Activated T-cell treated with anti-CD3 and anti-CD28 coated beads, Interleukin-2, amount 50 U/mL, for 48 hours (primary cell): ENCODE measurements at places on chromosomes 16 and 17.

DNA sequence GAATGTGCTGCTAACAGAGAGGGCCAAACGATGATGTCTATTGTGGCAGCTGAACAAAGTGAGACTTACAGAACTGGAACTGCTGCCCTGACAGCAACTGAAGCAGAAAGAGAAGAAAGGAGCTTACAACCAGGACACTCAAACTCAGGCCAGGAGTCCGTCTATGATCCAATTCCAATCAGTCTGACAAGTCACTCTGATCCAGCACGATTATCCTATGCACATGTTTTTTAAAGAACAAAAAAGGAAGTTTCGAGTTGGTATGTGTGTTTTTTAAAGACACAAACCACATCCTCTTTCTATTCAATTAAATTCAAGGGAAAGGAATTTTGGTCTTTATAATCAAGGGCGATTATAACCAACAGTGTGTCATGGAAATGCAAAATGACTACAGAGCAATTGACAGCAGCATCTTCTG lies 42.4 kb upstream of the MTMR4 start:
- no peak for DNase-seq

GRCh38 chr17:73974536-73974935 lies 228.9 kb upstream of the RPL38 start:
- DNase-seq: no peak

DNA sequence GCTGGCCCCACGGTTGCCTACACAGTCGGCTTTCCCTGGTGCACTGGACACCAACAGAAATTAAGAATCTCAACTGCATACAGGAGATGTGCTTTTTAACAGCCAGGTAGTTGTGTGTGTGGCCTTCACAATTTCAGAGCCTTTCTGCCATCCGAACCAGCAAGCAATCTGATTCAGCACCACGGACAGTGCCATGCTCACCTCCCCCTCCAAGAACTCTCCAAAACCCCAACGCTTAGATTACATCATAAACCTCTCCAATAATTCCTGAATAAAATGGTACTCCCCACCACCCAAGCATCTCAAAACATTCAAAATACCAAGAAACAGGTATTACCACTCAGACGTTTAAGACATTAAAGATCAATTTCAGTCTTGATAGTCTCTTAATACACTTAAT lies 31.8 kb downstream of the USP7 start:
- DNase-seq: no peak

DNA sequence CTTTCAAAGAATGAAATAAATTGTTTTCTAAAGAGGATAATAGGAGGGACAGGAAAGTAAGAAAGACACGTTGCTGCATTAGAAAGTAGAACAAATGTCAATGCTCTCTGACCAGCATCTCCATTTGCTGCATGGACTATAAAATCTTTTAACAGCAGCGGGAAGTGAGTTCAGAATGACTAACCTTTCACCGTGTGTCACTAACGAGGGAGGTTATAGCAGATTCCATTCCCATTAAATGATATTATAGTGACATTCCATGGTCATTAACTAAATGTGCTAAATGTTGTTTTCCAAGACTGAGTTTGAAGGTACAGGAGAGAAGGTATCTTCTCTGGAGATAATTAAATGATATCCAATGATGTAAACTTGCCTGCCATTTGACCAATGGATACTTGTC lies 127.1 kb upstream of the HS3ST3A1 start:
- DNase-seq: no peak

DNA sequence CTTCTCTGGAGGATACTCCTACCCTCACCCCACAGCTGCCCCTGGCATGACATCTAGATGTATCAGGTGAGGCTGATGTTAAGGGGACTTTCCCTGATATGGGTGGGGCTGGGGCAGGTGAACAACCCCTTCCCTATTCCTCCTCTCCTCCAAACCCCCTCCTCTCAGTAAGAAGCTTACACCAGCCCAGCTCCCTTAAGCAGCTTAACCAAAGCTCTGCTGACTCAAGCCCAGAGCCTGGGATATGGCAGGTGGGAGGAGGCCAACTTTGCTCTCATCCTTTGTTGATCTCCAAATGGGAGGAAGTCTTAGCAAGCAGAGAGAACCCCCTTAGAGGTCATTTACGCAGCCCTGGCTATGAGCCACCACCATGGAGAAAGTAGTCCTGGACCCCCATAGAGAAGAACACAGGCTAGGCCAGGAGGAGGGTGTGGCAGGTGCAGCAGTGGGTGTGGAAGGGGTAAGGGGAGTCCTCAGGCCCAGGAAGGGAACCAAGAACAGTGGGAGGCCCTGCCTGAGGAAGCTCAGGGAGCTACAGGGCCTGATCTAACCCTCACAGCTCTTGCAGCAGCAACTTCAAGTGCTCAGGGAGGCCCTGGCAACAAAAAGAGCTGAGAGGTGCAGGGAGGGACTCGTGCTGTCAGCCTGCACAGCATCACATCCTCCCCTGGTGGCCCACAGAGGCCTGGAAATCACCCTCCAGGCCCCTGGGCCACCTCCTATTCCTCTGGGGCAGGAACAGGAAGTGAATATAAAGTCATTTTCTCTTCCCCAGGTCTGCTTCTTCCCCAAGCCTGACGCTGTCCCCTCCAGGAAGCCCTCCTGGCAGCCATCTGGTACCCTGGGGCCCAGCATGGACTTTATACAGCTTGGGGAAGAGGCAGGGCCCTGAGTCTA lies 2.9 kb downstream of the UNC119 start:
- DNase-seq: peak; percentile 57

GRCh38 chr16:57938936-57939871 lies 31.7 kb downstream of the CNGB1 start:
- no peak for DNase-seq

DNA sequence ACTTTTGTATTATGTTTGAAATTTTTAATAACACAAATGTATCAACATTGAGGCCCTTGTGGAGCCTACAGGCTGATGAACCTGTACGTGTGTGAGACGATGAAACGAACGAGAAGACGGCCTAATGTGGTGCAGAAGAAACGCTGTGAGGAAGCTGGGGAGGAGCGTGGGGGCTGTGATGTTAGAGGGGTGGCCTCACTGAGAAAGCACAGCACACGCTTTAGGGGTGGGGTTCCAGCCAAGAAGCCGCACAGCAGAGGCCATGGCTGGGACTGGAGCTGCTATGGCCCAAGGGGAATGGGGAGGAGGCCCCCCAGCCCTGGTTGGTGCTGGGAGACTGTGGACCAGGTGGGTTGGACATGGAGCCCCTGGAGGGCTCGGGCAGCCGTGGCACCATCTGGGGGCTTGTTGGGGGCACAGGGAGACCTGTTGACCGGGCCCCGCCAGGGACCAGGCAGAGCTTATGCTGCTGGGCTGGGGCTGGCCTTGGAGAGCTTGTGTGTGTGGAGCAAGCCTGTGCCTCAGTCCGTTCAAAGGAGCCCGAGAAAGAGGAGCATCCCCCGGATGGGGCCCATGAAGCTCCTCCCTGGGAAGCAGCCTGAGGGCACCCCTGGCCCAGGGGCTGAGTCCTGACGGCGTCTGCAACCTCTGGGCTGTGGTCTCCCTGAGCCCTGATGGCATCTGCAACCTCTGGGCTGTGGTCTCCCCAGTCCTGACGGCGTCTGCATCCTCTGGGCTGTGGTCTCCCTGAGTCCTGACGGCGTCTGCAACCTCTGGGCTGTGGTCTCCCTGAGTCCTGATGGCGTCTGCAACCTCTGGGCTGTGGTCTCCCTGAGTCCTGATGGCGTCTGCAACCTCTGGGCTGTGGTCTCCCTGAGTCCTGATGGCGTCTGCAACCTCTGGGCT lies 44.7 kb downstream of the METRNL start:
- no peak for DNase-seq

DNA sequence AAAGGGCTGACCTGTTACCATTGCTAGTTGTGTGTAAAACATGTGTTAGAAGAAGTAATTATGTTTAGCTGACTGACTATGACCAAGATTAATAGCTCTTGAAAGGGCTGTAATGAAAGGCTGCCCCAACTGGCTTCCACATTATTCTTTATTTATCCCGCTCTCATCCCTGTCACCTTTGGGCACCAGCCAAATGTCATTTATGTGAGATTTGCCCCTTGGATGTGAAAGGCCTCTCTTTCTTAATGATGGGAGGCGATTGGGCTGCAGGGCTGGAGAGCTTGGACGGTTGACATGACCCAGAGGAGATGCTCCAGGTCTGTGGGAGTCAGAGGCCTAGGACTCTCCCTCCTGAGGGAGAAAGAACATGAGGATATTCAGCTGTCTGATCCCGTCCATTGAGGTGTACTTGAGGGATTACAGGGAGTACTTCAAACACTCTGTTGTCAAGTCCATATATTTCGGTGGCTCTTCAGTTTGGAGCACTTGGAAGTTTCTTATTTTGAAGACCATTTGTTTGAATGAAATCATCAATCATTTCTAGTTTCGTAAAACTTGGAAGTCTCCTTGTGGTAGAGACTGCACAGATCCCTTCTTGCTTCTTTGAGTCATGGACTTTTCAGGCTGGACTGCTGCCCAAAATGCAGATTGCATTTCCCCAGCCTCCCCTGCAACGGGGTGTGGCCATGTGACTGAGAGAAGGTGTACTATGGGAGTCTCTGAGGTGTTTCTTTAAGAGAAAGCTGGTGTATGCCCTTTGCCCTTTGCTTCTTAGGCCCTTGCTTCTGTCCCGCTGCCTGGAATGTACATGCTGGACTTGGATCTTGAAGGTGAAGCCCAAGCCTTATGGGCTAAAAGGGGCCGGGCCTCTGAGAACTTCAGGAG lies 51.3 kb downstream of the FTO start:
- no peak for DNase-seq

GRCh38 chr16:19168371-19169081 lies 486 bp downstream of the SYT17 start:
- peak; percentile 19 for DNase-seq

DNA sequence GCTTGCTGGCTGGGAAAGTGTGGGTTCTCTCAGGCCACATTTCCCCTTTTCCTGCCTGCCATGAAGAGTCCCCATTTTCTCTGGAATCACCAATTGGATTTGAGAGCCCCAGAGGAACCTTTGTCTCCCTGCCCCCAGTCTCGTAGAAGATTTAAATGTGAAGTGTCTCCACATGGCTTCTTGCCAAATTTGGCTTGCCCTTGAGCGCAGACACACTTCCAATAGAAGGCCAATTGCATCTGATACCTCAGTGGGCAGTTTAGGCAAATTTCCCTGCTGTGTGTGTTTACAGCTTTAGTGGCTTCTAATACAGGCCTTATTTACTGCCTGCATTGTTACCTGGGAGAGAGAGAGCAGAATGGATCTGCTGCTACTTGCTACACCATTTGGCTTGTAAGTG lies 29.7 kb downstream of the CDK5R1 start:
- DNase-seq: no peak

DNA sequence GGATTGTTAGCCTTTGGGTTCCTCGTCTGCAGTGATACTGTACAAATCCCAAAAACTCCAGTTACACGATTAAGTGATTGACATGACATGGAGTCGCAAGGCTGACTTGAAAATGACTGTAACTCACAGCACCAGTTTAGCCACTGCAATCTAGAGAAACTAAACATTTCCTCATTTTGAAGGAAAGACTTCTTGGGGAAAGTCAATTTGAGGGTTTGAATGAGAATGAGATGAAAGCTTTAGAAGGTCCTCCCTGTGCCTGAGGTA lies 4.8 kb downstream of the BANP start:
- no peak for DNase-seq

DNA sequence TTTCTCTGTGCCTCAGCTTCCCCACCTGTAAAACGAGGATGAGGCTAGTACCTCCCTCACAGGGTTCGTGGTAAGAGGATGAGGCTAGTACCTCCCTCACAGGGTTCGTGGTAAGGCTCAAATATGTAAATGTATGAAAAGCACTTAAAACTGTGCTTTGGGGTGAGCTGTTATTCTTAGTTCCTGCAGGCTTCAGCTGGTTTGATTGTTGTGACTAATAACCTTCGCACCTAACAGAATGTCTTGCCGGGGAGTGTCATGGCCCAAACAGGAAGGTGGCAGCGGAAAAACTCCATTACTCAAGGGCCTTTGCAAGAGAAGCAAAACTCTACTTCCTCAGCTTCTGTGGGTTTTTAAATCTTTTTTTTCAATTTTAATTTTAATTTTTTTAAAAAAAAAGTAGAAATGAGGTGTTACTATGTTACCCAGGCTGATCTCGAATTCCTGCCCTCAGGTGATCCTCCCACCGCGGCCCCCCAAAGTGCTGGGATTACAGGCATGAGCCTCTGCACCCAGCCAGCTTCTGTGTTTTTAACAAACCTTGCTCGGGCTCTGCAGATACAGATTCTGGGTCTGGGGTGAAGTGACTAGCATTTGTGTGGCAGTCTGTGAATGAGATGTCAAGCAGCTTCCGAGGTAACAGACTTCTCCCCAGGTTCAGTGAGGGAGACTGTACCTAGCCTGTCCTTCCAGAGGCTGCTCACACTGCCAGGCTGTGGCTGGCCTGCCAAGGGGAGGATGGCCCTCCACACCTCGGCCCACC lies 103.0 kb downstream of the RAB11FIP4 start:
- DNase-seq: peak; percentile 70

- DNase-seq: no peak
Measured at GRCh38 chr17:27907976-27908558, 14.9 kb upstream of the LYRM9 start.

- no peak for DNase-seq
Measured at GRCh38 chr16:119295-119694, 19.2 kb downstream of the NPRL3 start.

GRCh38 chr16:75239542-75240122 lies 11.8 kb downstream of the BCAR1 start:
- no peak for DNase-seq

GRCh38 chr16:50651835-50652438 lies 29.2 kb downstream of the SNX20 start:
- DNase-seq: no peak

DNA sequence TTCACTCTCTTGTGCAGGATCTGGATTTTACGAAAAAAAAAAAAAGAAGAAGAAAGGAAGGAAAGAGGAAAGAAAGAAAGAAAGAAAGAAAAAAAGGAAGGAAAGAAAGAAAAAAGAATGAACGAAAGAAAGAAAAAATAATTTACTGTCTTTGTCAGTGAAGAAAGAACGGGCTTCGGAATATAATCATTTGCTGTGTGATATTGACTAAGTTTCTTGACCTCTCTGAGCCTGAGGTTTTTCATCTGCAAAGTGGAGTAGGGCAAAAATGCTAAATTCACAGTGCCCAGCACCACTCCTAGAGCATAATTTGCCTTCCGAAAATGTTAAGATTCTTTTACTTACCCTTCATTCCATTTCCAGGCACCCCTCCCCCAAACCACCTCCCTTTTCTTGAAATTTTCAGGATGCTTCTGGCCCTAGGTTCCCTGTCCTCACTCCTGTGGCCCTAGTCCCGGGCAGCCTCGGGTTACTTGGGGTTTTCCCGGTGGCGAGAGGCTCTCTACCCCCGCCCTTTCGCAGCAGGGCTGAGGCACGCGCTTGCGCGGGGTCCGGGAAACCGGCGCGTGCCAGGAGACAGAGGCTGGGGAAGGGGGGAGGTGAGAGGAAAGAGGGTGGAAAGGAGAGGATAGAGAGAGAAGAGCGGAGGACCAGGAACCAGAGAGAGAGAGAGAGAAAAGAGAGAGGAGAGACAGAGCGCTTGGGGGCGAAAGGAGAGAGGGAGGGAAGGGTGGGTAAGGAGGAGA lies at the start of gene CNTNAP1:
CNTNAP1 (plus strand) TSS at position 556 of the 746 bp plus-strand sequence. CDS start 299 bp downstream, outside the sequence.
- peak; percentile 53 for DNase-seq

DNA sequence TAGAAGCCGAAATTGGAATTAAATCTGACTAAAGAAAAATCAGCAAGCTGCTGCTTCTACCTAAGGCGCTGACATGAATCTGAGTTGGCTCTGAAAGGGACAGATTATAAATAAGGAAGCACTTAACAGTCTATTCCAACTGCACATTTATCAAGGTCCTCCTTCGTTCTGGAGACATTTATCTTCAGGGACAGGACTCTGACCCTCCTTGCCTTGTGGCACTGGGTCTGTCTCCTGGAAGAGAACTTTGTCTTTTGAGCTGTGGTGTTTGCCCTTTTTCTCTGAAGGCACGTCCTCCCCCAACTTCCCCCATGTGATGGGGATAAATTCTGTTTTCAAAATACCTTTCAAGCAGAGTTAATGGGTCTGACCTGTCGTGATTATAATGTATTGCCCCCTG lies 47.0 kb upstream of the MARCHF10 start:
- DNase-seq: no peak
